ENCODE measurements at places on chromosomes 3 and 15.

DNA sequence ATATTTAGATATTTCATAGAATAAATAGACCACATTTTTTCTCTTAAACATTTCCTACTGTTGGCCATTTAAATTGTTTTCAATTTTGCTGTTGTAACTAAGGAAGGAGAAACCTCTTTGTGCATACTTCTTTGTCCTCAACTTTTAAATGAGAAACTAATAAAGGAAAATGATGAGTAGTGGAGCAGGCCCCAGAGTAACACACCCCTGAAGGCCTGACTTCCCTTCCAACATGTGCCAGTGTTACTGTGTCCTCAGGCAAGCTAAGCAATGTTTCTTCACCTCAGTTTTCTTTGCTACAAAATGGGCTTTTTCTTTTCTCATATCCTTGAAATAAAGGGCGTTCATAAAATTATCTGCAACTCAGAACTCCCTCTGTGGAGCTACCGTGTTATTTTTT is 53.7 kb downstream of the RPL22L1 start:
- DNase-seq = no peak

DNA sequence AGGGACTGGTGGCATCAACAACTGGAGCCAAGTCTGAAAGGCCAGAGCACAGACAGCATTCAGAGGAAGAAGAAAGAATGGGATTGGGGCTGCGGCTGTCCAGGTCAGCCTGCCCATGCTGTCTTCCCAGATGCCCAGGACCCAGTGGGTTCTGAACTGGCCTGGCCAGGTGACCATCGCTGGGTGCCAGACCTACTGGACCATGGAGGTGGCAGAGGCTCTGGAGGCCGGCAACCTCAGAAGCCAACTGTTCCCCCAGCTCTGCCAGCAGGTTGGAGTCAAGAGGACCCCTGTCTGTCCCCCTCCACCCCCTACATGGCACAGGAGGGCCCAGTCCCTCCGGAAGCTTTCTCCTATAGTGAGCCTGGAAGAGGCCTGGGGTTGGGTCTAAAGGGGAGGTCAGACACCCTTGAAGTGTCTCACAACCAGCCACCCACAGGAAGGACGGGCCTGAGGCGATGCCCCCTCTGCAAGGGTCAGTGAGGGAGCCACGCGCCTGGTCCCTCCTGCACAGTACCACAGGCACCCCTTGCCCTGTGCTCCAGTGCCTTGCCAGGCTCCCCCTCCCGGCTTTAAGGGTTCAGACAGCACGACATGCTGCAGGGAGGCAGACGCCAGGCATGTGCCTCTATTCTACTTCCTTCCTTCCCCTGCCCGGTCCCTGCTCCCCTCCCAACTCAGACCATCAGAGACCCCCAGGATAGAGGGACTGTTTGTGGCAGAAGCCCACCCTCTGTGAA is 43.2 kb downstream of the DNAH1 start:
- no peak for DNase-seq

- no peak for DNase-seq
Measured at GRCh38 chr3:10992017-10992942, at the start of gene SLC6A1. Gene SLC6A1, plus strand, starts transcription at chr3:10992748. Its CDS starts 24,464 bp downstream, at chr3:11017212.

DNA sequence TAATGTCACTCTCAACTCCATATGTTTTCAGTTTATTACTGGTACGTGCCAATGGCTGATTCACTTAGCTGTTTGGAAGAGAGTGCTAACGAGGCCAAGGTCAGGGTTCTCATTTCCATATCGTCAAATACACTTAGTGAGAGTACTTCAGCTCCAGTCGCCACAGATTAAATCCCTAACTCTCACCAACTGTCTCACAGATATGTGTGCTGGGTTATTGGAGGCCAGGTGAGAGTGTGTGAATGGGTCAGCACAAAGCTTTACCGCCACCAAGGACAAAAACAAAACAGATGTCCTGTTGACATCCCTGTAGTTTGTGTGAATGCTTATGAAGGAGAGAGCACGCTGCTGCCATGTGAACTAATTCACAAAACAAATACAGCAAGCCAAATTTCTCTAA is 133.5 kb upstream of the TBL1XR1 start:
- no peak for DNase-seq

DNA sequence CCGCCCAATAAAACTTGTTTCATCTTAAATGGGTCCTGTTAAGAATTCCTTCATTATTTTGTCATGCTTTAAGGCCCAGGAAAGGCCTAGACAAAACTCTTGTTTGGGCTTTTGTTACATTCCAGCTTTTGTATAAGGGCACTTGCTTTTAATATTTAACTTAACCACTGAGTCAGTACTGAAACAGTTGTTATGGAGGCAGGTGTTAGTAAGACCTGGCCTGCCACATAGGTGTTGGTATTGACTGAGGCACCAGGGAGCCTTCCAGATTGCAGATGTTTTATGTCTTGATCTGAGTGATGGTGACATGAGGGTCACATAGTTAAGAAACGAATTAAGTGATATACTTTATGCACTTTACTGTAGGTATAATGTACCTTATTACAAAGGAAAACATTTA is 274.9 kb upstream of the TGFBR2 start:
- no peak for DNase-seq

DNA sequence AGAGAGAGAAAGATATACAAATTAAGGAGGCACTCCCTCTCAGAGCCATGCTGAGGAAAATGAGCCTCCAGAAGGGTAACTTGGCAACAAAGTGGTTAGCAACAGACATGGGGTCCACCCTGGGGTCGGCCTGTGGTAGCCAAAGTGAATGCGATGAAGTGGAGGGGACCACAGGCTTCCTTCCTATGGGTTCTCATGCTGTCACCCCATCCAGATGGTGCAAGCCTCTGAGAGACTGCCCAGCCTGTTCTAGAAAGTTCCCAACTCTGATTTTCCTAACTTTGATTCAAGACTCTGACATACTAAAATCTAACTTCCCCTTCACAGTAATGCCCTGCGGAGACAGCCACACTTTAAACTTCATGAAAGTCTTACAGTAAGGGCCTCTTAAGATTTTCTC is 18.2 kb upstream of the LACTB start:
- DNase-seq = no peak

GRCh38 chr3:193960487-193961274 is 175.3 kb upstream of the HES1 start:
- DNase-seq = no peak

DNA sequence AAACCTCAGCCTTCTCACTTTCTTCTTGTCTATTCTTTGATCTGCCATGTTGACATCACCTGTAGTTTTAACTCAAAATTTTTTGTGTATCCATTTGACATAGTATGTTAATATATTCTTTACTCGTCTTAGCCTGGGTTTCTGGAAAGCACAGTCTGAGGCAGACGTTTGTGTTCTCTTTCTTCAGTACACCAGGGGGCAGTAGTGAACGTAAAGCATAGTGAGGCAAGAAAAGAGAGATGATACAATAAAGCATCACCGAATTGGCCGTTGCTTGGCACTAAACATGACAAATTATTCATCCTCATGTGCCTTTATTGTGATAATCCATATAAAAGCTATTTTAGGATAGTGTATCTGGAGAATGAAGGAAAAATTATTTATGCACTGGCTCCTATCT is 141.0 kb upstream of the MYRIP start:
- no peak for DNase-seq

- no peak for DNase-seq
Measured at GRCh38 chr15:58873267-58873666, 60.2 kb downstream of the SLTM start.

- no peak for DNase-seq
Measured at GRCh38 chr15:75669191-75669878, 21.6 kb downstream of the SNX33 start.

DNA sequence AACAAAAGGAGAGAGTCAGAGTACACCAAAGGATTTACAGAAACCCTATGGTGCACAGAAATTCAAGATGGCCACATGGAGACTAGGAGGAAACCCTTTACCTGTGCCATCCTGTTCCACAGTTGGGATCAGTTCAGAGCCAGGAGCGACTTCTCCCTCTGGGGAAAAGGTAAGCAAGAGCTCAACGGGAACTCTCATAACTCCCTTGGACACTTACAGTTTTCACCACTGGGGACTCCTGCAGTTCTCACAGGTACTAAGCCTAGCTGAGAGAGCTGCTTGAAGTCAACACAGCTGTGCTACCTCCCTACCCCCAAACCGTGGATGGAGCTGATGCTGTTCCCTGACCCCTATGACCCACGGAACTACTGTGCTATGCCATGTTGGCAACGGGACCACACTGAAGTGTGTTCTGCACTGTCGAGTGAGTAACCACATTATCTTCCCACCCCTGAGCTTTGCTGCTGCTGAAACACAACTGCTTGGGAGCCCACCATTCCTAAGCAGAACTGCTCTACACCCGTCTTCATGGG is 606.8 kb downstream of the GBE1 start:
- no peak for DNase-seq

- no peak for DNase-seq
Measured at GRCh38 chr3:100463002-100463401, 29.4 kb upstream of the TMEM45A start.

DNA sequence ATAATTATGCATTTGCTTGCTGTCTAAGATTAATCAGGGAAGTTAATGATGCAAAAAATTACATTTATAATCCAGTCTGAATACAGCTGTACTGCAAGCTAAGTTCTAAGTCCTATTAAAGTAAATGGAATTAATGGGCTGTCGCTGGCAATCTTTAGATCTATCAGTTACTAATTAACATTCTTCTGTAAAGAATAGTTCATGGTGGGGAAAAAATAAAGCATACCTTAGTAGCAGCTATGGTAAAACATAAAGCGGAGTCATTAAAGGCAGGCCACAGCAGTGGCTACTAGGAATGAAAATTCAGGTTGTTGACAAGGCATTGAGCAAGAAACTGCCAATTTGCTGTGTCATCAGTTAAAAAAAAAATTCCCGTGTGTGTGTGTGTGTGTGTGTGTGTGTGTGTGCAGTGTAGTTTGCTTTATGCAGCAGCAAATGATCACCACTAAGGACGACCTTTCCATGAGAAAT is 129.8 kb downstream of the ZNF385D start:
- no peak for DNase-seq

DNA sequence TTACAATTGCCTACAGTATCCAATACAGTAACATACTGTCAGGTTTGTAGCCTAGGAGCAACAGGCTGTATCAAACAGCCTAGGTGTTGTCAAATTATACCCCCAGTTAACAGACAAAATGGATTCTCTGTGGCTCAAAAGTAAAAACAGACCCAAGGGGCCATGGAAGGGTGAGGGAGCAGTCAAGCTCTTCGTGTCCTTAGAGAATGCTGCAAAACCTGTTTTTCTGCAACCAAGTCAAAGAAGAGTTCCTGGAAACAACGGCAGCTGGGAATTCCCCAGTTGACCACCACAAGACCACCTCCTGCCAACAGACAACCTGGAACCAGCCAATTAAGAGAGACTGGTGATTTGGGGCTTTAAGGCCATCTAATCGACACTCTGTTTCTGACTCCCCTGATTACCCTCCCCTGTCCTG is 11.1 kb upstream of the THUMPD3 start:
- DNase-seq = no peak

DNA sequence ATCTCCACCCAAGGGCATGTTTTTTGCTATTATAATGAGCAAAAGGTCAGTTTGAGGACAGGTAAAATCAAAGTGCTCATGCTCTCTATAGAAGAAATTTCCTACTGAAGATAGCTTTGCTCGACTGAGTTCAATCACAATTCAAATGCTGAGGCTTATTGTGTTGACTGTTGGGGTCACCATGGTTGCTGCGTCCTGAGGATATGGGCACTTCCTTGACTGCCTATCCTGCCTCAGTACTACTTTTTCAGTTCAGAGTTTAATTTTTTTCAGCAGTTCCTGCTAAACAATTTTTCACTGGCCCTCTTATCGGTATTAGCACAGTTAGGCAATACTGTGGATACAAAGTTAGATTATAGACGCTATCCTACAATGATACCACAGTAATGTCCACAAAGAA is 3.8 kb upstream of the CMTM6 start:
- no peak for DNase-seq

DNA sequence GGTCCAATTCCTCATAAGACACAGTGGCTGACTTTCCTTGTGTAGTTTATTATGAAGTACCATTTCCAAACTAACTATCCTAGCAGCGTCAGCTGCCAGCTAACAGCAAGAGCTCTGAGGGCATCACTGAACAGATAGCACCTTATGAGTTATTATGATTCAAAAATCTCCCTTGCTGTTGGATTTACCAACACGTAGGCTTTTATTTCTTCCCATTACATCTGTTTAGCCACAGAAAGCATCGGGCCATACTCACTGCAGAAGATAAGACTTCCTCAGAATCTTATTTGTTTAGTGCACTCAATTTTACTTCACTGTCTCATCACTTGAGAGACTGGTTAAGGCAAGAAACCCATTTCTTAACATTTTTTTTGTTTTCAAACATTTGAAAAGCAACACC is 16.2 kb downstream of the CLDN1 start:
- DNase-seq = no peak

- no peak for DNase-seq
Measured at GRCh38 chr3:112966633-112967032, 8.3 kb downstream of the CD200R1 start.

DNA sequence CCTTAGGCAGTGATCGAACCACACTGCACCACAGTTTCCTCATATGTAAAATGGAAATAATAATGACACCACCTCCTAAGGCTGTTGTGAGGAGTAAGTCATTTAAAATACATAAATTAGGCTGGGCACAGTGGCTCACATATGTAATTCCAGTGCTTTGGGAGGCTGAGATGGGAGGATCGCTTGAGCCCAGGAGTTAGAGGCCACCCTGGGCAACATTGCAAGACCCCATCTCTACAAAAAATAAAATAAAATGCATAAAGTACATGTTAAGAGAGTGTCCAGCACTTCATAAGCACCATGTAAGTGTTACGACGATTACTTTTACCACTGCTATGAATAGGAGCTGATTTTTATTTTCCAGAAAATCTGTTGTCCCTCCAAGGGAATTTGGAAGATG is 440.0 kb downstream of the FOXP1 start:
- DNase-seq = no peak

DNA sequence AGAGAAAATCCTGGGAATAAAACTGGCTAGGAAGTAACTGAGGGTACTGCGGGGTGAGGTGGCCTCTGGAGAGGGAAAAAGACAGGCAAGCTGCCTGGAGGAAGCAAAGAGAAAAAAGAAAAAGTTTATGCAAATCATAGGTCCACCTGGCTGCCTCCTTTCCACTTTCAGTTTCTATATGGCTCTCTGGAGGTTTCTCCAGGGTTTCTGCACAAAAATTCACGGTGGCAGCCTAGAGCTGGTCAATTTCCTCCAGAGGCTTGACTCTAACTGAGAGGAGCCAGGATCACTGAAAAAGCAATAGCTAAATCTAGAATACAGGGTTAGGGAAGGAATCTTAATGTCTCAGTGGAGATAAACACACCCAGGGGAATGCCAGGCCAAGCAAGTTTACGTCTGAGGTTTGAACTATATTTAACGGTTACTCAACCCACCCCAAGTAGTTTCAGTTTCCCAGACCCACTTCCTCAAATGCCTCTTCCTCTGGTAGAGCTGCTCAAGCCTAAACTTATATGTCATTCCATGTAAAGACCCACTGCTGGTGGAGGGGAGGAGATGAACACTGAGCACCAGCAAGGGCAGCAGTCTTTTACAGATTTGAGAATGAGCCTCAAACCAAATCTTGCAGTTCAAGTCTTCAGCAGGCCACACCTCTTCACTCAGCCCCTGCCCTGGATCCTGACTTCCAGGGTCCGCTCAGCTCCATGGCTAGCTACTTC is 5.7 kb downstream of the LYSMD2 start:
- DNase-seq = no peak

- no peak for DNase-seq
Measured at GRCh38 chr15:81050259-81050658, 49.5 kb downstream of the TLNRD1 start.

- no peak for DNase-seq
Measured at GRCh38 chr15:94588993-94589392, 357.6 kb downstream of the MCTP2 start.

- DNase-seq = no peak
Measured at GRCh38 chr15:66269326-66270090, 16.0 kb upstream of the MEGF11 start.
